ENCODE measurements at places on chromosomes 12 and 14.

GRCh38 chr12:3177778-3178425 lies 100.7 kb downstream of the TSPAN9 start:
- no peak for DNase-seq

DNA sequence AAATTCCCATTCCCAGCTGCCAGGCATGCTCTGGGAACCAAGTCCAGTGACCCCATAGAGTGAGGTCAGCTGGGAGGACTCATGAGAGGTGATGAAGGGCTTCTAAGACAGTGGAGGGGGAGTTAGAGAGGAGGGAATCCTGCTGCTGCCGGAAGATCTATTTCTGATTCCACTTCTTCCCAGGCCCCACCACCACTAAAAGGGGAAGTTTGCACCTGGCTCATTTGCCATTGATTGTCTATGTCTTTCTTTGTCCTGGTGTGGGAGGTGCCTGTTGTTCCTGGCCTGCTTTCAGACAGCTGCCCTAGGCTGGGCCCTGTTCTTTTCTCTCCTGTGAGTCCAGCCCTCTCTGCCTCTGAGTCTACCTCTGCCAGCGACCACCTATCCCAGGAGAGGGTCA lies 3.0 kb upstream of the KRT6A start:
- no peak for DNase-seq

DNA sequence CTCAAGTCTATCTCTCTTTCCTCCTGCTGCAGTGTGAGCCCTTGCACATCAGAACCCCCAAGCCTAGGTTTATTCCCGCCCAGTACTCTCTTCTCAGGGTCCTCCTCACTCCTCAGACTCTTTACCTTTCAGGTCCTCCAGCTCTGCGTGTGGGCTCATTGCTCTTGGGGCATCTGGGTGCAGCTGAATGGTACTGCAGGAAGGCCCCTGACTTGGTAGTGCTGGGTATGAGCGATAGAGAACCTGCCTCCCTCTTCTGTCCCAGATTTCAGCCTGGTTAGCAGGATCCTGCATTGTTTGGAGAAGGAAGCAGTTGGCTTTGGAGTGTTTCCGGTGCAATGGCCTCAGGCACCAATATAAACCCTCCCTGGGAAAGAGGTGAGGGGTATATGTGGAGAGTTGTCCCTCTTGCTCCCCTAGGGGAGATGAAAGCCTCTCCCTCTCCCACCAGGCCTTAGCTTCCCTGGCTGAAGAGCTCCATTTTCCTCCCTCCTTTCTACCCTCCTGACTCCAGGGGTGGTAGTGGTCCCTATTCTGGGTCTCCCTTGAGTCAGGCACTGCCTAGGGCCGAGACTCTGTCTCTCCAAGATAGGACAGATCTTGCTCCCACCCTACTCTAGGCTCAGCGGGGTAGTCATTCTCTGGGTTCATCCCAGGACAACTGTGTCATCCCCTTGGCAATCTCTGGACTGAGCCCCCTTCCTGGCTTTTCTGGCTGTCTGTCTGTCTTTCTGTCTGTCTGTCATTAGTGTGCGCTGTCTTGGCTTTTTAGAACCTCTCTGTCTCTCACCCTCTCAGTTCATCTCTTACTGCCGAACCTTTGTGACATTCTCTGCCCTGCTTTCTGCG lies 3.8 kb downstream of the LRP1 start:
- peak; percentile 41 for DNase-seq

- no peak for DNase-seq
These were observed 19.6 kb upstream of the PPP1R13B start for GRCh38 chr14:103867020-103867419.

DNA sequence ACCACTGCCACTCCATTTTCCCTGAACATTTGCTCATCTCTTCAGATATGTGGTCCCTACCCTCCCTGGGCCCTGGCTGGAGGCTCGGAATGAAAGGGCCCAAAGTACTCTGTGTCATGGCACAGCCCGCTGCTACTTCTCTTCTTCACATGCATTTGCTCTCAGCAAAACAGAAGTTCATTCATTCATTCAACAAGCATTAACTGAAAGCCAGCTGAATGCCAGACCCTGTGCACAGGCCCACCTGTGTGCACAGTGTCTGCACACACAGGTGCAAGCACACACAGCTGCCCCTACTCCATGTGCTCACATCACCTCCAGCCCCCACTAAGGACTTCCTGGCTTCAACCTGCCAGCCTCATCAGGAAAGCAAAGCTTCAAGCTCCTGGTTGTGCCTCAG lies 7.8 kb downstream of the WNT1 start:
- DNase-seq = no peak

DNA sequence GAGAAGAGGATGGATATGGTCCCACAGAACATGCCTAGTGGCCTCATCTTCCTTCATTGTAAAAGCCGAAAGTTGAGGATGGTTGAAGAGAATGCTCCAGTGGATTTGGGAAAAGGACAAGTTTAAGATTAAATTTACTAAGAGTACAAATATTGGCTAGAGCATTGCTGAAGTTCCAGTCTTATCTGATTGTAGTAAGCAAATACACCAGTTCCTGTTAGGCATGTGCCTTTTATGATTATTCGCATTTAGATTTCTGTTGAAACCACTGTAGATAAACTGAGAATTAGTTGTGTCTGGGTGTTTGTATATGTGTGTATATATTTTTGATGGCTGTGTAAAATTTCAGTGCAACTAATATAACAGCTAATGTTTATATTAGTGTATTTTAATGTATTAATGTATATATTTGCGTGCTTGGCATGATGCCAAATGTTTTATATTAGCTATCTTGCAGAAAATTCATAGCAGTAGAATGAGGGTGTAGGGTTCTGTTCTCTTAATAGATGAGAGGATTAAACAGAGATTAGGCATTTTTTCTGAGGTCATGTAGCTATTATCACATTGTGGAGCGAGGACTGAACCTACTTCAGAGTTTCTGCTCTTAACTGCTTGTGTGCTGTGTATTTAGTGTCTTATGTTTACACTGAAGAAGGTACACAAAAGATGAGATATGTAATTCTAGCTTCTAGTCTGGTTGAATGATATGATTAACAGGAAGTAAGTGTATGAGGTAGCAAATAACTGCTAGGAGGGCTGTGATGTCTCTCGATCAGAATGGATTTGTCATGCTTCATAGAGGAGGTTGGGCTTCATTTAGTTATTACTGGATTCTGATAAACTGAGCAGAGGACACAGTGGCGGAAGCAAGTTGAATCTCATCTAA lies 21.1 kb downstream of the FKBP3 start:
- DNase-seq = no peak

DNA sequence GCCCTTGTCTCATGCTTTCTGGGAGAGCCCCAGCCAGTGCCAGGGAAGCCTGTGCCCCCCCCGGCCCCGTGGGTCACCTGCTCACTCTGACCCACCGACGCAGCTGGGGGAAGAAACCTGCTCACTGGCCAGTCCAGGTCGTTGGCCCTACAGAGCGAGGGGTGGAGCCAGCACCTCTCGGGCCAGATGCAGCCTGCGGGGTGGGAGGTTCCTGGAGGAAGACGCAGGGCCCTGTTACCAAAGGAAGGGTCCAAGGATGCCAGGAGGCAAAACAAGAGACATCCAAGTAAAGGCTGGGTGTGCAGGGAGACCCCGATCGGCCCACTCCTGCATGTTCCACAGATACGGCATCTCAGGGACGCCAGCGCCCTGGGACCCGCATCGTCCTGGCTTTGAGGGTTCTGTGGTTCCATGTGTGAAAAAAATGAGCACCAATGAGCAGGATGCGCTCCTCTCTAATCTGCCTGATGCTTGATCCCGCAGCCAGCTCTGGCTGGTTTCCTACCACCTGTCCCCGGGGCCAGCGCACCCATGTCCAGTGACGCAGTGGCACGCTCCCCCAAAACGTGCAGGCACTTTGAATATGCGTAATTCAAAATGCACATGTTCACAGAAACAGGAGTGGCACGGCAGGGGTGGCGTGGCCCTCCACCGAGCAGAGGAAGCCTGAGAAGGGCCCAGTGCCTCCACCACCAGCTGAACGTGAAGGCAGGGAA lies 66.0 kb upstream of the GALNT9 start:
- no peak for DNase-seq

GRCh38 chr14:103597623-103598377 lies 31.2 kb upstream of the KLC1 start:
- peak; percentile 88 for DNase-seq

DNA sequence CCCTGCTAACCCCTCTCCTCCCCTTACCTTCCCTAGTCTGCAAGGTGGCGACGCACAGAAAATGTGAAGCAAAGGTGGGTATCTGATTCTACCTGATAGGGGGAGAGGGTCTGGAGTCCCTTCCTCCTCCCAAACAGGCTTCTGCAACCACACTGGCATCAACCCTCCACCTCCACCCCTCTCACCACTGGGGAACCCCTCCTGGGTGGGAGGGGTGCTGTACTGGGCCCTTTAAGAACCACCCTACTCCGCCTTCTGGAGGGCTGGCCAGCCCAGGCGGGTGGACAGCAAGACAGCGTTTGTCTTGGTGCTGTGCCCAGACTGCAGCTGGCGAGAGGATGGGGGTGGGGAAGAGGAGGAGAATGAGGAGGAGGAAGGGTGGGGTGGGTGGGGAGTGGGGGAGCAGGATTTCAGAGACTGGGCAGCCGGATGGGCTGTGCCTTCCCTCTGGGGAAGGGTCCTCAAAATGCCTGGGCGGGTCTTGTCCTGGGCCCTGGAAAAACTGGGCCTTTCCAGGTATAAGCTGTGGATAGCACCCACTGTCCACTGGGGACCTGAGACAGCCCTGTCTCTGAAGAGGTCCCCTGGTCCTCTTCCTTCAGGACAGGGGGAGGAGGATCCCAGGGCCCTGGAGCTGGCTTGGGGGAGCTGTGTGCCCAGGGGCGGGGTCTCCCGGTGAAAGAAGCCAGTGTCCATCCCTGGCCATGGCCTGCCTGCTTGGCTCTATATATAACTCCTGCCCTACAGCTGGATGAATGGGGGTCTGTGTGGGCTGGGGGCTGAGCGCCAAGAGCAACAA lies 2.8 kb downstream of the TNS2 start:
- peak; percentile 74 for DNase-seq

GRCh38 chr12:72468505-72468904 lies 196.3 kb downstream of the TRHDE start:
- DNase-seq = no peak

GRCh38 chr12:52876372-52876771 lies 27.6 kb upstream of the KRT78 start:
- no peak for DNase-seq

GRCh38 chr12:132143336-132144071 lies 615 bp downstream of the DDX51 start:
- DNase-seq = no peak

GRCh38 chr14:98941481-98941880 lies 330.5 kb downstream of the BCL11B start:
- no peak for DNase-seq

DNA sequence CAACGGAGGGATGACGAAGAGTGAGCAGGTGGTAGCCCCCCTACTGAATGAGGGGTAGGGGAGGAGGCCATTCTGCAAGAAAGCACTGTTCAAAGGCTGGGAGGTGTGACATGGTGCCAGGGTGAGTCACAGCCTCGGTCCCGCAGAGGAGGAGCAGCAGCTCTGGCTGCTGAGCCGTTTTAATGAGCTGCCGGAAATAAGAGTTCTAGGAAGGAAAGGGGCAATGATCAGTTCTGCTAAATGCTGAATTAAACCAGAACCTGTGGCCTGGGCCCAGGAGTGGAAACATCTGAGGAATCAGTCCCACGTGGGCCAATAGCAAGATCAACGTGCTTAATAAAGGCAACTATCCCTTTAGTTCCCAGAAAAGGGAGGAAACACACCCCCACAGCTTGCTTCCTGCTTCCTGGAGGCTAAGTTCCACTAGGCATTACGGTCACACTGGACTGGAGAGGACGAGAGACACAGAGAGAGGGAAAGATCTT lies 3.6 kb downstream of the ABCD4 start:
- DNase-seq = peak; percentile 51

DNA sequence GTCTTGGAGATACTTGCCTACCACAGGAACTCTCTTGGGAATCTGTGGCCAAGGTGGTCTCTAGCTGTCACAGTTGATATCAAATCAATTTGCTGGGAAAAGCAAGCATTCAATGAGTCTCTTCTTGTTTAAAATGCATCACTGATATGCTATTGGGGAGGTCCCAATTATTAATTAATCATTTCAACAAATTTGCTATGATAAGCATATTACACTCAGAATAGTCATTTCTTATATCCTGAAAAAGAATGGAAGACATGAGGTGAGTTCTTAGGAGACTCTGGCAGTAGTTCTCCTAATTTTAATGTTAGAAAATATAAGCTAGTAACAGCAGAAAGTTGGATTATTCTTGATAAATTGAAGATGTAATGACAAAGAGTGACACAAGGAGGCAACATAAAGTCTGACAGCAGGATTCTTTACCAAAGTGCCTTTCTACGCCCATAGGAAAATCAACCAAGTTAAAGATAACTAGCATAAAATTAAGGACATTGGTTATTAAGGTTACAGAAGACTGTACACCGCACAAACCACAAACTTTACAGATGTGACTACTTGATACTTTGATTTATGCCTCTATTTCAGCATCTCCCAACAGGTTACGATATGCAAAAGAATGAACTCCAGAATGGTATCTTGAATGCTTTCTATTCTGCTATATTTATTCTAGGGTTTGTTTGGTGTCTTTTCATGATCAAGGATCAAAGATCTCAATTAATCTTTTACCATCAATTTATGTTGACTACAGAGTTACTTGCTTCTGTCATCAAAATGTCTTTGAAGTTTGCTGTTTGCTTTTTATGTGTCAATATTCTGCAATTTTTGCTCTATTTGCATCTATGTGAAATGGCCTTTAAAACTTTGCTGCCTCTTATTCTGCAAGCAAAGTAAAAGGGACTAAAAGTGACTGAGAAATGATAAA lies 349.6 kb upstream of the CLEC14A start:
- DNase-seq = no peak

- no peak for DNase-seq
These were observed 50.2 kb downstream of the RAB35 start for GRCh38 chr12:120066341-120066740.

- DNase-seq = no peak
These were observed 4.4 kb downstream of the CEBPE start for GRCh38 chr14:23114669-23115038.

- DNase-seq = no peak
These were observed 2.8 kb upstream of the ART4 start for GRCh38 chr12:14846042-14846587.

DNA sequence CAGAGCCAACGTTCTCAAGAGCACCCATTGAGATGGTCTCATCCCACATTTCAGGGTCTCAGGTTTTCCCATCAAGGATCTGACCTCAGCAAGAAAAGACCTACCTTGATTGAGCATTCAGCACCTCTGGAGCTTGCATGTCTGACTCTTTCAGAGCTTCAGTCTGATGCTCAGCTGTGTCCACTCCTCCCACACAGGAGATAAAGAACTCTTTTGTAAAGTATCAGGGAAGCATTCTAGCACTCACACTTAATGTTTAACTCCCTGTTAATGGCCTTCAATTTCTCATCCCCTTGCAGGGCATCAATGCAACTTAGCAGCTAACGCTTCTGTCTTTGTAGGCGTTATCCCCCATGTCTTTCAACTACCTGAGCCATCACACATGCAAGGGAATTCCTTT lies 124.1 kb downstream of the GALC start:
- DNase-seq = no peak

- no peak for DNase-seq
These were observed 24.0 kb downstream of the DHX37 start for GRCh38 chr12:124964836-124965462.

DNA sequence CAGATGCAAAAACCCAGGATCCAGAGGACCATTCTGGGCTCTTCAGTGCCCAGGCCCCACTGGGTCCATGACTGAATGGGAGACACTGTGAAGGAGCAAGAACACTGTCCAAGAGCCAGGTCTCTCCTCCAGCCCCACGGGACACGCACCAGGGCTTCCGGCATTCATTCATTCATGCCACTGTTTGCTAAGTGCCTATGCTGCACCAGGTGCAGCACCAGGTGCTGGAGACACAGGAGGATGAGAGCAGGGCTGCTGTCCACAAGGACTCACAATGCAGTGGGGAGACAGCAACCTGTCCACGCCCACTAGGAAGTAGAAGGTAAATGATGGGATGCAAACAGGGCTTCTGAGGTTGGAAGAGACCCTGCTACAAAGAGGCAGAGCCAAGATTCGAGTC lies 20.4 kb downstream of the CLMN start:
- no peak for DNase-seq

Measured in RPMI7951 (cell line).